Right atrium auricular region (tissue), 2 donors: ENCODE measurements at places on chromosomes 1 and 21. TPM values are rescaled to one million over a fixed set of nuclear protein-coding genes. Genes with fewer than 3 reads are reported as not detected.

SIM2 gene
- not detected for total RNA-seq

DNA sequence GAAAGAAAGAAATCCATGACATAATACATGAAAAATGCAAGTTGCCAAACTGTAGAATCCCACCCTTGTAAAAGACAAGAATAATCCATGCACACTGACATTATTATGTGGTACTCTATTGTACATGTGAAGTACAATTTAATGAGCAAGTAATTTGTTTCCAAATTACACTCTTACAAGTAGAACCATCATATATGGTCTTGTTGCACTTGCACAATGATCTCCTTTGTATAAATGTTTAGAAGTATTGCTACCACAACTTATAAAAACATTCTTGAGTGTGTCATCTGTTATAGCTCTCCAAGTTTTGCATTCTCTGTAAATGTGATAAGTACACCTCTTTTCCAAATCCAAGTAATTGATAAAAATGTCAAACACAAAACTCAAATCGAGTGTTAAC is 29.1 kb upstream of the ZNF281 start:
- no peak for DNase-seq
- H3K4me3 ChIP-seq: no peak overlapping the region
- no peaks in the 10 kb centered on the region for H3K36me3 ChIP-seq
- no peaks in the 10 kb centered on the region for H3K27me3 ChIP-seq

GRCh38 chr1:44545961-44546360 is 128.3 kb downstream of the TMEM53 start:
- no peaks in the 10 kb centered on the region for H3K36me3 ChIP-seq
- no peak overlapping the region for H3K27ac ChIP-seq
- H3K4me3 ChIP-seq: no peak overlapping the region
- peaks cover 3% of the 10 kb centered on the region for H3K27me3 ChIP-seq
- H3K4me1 ChIP-seq: no peaks in the 10 kb centered on the region

SERTAD4 gene
- 4.2 TPM for total RNA-seq

- no peak for DNase-seq
- no peaks in the 10 kb centered on the region for H3K27me3 ChIP-seq
- no peaks in the 10 kb centered on the region for H3K36me3 ChIP-seq
Observed at GRCh38 chr1:149916193-149916897, 1.3 kb downstream of the SV2A start.
